ENCODE measurements at places on chromosomes 11 and 22. TPM values are rescaled to one million over a fixed set of nuclear protein-coding genes. Genes with fewer than 3 reads are reported as not detected.

The SPTBN2 gene
- total RNA-seq, result 67.0 TPM

The NADSYN1 gene
- total RNA-seq, result 55.8 TPM

The E2F8 gene
- 2.1 TPM for total RNA-seq

The NFAM1 gene
- not detected for total RNA-seq

The TIMM10B gene
- total RNA-seq, result 37.7 TPM

The BCO2 gene
- total RNA-seq, result not detected

The APOBEC3H gene
- total RNA-seq, result not detected

The APOA4 gene
- total RNA-seq, result not detected

The ZNF280B gene
- total RNA-seq, result 1.3 TPM

The ABTB2 gene
- total RNA-seq, result 3.3 TPM

The RFPL1 gene
- not detected for total RNA-seq

The MSANTD2 gene
- 3.6 TPM for total RNA-seq
